ENCODE measurements at places on chromosomes 4 and X. TPM values are rescaled to one million over a fixed set of nuclear protein-coding genes. Genes with fewer than 3 reads are reported as not detected.

The NPNT gene
- total RNA-seq, result 0.50 TPM

The PNCK gene
- 0.52 TPM for total RNA-seq

- DNase-seq, result no peak
Observed at GRCh38 chr4:792626-793092, 33.3 kb downstream of the CPLX1 start.

DNA sequence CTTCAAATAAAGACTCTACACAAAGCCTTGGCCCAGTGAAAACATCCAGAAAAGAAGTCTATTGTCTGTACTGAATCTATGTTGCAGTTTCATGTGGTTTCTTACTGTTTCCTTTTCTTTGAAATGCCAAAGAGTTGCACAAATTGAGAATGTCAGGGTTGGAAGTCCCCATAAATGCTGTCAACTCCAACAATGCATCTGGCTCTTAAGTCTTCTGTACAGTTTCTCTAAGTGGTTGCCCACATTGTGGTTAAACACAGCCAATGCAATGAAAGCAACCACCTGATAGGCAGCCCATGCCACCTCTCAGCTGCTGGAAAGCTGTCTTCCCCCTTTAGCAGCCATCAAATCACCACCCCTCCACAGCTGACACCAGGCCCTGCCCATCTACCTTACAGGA, 67.2 kb upstream of the C1GALT1C1 start:
- no peak for DNase-seq

Measured in A673 (cell line).